SK-N-SH (cell line): ENCODE measurements at places on chromosomes 4 and X.

- peak; percentile 6 for DNase-seq
Measured at GRCh38 chr4:6122496-6122895, 77.9 kb downstream of the JAKMIP1 start.

GRCh38 chrX:19740744-19741143 is 146.7 kb downstream of the SH3KBP1 start:
- no peak for DNase-seq

GRCh38 chrX:43559644-43560043 is 96.5 kb upstream of the MAOA start:
- peak; percentile 39 for DNase-seq

GRCh38 chrX:119015407-119016237 is 41.2 kb downstream of the LONRF3 start:
- DNase-seq, result no peak

DNA sequence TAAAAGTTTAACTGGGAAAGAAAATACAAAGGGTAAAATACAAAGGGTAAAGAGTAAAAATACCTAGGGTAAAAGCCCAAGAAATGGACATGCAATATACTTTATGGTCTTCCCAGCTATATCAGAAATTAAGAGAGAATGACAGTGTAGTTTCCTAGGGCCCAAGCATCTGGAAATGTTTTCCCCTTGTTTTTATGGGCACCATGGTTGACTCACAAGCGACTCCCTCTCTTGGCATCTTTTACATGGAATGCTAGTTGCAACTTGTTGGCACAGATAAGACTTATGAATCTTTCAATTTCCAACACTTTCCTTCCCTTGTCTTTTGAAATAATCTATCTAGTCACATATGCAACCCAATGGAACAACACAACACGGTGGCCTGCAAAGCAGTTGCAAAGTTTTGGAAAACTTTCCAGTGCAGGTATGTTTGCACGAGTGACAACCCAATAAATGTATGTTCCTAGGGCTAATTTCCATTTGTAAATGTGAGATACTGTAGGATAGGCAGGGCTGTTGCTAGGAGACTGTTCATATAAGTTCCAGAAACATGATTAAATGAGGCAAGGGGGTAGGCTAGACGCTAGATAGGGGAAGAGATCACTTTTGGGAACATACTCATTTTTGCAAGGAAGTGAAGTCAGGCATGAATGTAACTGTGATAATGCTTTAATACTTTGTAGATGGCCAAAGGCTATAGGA is 36.4 kb upstream of the CWH43 start:
- no peak for DNase-seq

DNA sequence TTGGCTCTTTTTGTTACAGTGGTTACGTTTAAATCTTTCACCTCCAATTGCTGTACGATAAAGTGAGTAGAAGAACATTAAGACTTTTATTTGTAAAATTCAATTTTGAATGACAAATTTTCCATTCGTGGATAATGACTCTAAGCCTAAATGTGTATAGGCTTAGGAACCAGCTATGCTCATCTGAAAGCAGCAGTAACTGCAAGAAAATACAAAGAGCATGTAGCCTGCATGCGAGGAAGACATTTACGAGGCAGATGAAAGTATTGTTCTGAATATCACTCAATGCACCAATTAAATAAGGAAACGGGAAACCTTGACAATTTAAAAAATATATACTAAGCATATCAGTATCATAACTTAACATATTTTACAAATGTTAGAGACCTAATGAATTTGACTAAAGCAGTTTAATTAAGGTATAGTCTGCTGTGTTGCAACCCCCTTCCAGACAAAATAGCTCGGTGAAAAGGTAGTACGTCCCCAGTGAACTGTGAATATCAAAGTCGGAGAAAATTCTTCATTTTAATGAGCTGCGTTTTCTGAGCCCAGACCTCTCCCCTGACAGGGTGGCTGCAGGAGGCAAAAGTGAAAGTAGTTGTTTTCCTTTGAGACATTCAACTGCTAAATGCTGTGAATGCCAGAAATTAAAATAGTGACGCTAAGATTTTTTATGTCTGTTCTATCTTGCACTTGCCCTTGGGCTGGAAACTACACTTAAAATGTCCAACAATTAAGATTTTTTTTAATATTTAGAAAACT is 1236.5 kb upstream of the TENM3 start:
- no peak for DNase-seq

DNA sequence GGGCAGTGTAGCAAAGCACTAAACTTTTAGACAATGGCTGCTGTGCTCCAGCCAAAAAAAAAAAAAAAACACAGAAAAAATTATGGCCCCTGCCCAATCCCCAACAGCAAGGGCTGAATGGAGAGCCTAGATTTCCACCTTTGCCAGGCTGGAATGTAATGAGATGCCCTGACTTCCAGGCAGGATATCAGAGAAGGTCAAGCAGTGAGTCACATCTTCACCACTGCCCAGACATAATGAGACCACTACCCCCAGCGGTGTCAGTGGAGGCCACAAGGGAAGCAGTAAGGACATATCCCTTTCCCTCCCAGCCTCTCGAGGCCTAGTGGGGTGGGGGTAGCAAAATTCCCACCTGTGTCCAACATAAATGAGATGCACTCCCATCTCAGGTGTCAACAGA is 216.3 kb upstream of the LEF1 start:
- no peak for DNase-seq

DNA sequence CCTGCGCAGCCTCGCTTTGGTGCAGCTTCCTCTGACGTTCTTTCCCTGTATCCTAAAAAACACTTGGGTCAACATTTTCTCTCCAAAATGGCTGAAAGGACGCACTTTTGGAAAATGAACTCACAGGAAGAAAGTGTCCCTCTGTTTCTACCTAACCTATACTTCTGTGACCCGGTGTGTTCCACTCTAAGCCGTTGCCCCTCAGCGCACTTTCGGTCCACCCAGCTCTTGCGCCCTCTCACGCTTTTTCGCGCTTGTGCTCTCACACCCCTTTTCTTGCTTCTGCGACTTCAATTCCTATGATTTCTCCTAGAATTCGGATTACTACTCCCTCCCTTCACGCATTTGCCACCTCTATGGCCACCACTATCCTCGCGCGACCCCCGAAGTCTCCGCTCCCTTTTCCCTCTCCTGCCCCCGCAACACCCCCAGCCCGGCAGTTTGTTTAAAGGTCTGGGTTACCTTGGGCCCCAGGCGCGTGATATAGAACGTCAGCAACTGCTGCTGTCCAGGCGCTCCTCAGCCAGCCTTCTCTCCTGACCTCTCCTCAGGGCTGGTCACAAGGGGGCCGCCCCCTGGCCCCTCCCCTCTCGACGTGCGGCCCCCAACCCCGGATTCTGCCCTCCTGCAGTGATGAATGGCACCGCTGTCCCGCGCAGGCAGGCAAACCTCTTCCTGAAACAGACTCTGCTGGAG is at the start of gene USP51:
Gene USP51 (minus strand): TSS at position 535 of the 696 bp plus-strand sequence. CDS start 909 bp downstream, outside the sequence.
- DNase-seq, result peak; percentile 60

GRCh38 chr4:119604266-119604665 is 24.3 kb downstream of the PDE5A start:
- DNase-seq, result no peak

- peak; percentile 26 for DNase-seq
Measured at GRCh38 chr4:94451051-94451694, 569 bp upstream of the PDLIM5 start.

- DNase-seq, result peak; percentile 87
Measured at GRCh38 chr4:4784379-4784778, 75.1 kb upstream of the MSX1 start.

DNA sequence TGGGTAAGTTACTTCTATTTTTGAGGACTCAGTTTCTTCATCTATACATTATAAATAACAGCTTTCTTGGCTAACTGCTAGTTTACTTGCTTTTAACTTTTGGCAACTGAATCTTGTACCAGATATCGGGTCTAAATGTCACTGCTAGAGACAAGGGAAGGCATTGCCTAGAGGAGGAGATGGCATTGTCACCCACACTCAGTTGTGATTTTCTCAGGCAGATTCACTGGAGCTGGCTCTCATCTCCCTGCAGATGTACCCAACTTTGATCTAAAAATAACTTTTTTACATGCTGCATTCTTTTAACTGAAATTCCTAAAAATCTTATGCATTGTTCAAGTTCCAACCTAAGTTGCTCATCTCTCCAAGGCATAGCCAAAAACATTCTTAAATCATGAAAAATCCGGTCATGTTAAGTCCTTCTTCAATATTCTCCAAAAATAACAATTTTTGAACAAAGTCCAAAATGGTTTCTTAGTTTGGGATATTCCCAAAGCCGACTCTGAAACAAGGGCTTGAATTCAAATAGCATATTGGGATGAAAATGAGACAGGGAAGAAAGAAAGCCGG is 469.0 kb upstream of the BOD1L1 start:
- DNase-seq, result no peak

DNA sequence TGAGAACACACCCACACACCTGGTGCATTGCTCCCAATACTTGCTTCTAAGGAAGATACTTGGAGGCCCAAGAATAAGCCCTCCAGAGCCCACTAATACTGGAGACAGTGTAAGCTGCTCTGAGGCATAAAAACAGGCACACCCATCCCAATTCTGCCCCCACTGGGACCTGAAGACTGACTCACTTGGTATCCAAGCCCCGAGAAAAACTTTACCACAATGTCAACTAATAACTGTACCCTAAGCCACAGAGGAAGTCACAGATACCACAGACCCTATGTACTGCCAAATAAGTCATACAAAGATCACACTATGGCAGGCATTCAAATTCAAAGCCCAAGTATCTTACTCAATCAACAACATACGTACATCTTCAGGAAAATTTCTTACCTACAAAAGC is 398.2 kb upstream of the SPANXN1 start:
- DNase-seq, result no peak

DNA sequence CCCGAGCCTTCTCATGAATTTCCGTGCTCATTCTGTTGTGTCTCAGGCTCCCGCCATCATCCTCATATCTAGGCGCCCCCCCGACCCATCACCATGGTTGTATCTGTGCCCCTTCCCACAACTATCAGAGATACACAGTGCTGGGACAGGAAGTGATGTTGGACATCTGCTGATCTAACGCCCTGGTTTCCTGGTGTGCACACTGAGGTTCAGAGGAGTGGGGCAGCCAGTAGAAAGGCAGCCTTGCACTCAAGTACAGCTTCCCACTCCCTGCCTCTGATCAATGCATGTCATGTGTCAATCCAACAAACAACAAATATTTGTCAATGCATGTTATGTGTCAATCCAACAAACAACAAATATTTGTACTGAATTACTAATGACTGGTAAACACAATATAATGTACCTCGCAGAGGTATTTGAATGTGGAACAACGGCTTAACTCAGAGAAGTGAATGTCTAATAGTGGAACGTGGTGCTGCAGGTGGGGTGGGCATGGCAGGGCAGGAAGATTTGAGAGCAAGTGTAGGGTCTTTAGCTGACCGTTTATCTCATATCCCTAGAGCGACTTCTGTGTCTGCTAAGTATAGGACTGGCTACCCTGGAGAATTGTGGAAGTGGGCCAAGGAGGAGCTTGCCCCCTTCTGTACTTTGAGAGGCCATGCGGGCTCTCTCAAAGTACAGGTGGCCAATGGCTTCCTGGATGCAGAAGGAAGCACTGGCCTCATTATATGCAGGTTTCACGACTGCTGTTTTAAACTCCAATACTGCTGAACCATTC is 10.3 kb upstream of the SEL1L3 start:
- DNase-seq, result no peak

GRCh38 chrX:3950373-3950772 is 236.9 kb upstream of the PRKX start:
- DNase-seq, result no peak

GRCh38 chr4:43778187-43778915 is 670.3 kb downstream of the KCTD8 start:
- no peak for DNase-seq

DNA sequence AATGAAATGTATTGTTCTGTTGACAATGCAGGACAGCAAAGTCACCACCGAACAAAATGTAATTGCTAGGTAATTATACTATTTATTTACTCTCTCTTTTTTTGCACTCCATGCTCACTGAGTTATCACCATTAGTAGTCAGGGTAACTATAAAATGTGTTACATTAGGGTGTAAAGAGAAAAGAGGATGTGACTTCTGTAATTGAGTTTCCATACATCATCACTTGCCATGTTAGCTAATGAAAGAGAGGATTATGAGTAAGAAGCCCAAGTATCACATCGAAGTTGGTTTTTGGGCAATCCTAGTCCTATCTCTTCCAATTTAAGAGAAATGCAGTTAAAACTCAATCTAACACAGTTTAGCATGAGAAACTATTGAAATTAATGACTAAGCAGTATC is 7.6 kb downstream of the ZXDA start:
- DNase-seq, result no peak

GRCh38 chr4:162015090-162015489 is 148.7 kb downstream of the FSTL5 start:
- DNase-seq, result no peak

- no peak for DNase-seq
Measured at GRCh38 chrX:25597551-25597950, 540.6 kb upstream of the MAGEB18 start.

DNA sequence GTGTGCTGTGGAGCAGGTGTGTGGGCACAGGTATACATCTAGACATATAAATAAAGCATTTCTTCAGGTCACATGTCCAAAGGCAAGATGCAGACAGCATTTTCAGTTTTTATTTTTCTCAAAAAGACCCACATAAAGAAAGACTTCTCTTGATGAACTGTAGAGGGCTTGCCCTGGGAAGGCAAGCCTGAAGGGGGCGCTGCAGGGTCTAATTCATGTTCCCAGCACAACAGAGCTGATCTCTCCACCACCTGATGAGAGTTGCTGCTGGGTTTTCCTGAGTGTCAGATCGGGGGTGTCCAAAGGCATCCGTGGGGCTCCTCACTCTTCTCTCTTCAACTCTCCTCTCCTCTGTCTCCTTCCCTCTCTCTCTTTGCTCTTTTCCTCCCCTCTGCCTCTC is 26.6 kb downstream of the ADRA2C start:
- DNase-seq, result peak; percentile 72
